ENCODE measurements at places on chromosomes 5 and 9. TPM values are rescaled to one million over a fixed set of nuclear protein-coding genes. Genes with fewer than 3 reads are reported as not detected.

DNA sequence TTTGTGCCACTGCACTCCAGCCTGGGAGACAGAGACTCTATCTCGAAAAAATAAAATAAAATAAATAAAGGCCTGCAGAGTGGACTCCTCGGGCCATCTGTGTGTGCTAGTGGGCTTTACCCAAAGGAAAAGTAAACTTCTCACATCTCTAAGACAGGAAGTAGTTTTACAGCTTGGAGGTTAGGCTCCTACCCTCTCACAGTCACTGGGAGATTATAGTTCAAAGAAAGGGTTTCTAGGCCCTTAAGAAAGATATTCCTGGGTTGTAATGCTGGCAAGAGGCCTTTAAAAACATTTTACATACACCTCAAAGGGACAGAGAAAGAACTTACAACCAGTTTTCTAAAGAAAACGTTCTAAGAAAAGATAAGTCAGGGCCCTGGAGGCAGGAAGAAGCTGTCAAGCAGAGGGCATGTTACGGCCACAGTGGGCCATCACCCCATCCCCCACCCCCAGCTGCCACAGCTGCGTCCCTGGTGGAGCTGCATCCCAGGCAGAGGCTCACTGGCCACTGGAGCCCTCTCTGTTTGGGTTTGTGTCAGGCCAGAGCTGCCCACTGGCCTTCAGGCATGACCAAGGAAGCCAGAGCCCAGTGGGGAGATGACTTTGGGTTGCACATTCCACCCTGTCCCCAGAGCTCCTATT is 78.1 kb upstream of the CDK20 start:
- no peaks in the 10 kb centered on the region for H3K4me1 ChIP-seq
- H3K36me3 ChIP-seq, result no peaks in the 10 kb centered on the region
- H3K27me3 ChIP-seq, result no peaks in the 10 kb centered on the region
- H3K27ac ChIP-seq, result no peak overlapping the region
- H3K4me3 ChIP-seq, result no peak overlapping the region
- DNase-seq, result no peak

DNA sequence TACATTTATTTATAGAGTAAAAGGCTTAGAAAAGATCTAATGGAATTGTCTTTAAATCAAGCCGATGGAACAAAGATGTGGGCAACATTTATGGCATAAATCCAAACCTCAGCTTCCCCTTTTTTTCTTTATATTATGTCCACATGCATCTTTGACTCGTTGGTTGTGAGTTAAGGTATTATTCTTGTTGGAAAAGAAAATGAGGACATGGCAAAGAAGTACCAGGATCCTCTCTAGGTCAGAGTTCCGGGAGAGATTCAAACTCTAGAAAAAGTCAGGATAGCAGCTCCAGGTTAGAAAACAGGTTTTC is 508 bp upstream of the NME5 start:
- no peaks in the 10 kb centered on the region for H3K4me1 ChIP-seq
- peaks cover 5% of the 10 kb centered on the region for H3K36me3 ChIP-seq
- no peaks in the 10 kb centered on the region for H3K27me3 ChIP-seq
- peak overlapping the region; percentile 44 for H3K4me3 ChIP-seq

- DNase-seq, result no peak
- no peaks in the 10 kb centered on the region for H3K36me3 ChIP-seq
- H3K4me3 ChIP-seq, result no peak overlapping the region
- H3K4me1 ChIP-seq, result no peaks in the 10 kb centered on the region
- H3K27ac ChIP-seq, result no peak overlapping the region
- H3K27me3 ChIP-seq, result no peaks in the 10 kb centered on the region
Measured at GRCh38 chr9:121107881-121108280, 33.1 kb downstream of the CNTRL start.

- H3K27me3 ChIP-seq, result no peaks in the 10 kb centered on the region
- no peaks in the 10 kb centered on the region for H3K4me1 ChIP-seq
- no peak overlapping the region for H3K27ac ChIP-seq
Measured at GRCh38 chr9:8555762-8556500, 756.4 kb upstream of the DMAC1 start.

DNA sequence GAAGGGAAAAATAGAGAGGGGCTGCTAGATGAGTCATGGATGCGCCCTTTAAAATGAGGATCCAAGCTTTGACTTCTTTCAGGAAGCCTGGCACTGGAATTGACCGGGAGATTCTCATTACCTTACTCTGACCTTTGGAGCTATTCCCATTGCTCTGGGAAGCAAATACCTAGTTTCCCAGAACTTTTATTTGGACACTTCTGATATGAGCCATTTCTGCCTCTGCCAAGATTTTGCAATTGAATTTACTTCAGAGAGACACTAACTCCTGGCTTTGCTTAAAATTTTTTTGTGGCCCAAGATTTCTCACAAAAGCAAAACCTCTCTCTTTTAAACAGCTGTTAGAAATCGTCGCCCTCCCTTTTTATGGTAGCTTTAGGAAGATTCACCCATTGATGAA is 15.7 kb upstream of the AGXT2 start:
- H3K4me3 ChIP-seq, result no peak overlapping the region
- H3K27ac ChIP-seq, result no peak overlapping the region
- no peaks in the 10 kb centered on the region for H3K4me1 ChIP-seq

DNA sequence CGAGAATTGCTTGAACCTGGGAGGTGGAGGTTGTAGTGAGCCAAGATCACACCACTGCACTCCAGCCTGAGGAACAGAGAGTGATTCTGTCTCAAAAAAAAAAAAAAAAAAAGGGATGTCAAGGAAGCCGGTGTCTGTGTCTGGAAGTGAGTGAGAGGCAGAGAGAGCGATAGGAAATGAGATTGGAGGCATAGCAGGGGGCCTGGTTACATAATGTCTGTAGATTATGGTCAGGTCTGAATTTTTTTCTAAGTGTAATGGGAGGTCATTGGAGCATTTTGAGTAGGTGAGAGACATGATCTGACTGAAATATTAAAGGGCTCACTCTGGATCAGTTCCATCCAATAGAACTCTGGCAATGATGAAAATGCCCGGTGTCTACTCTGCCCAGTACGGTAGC is 40.4 kb upstream of the CTNNA1 start:
- DNase-seq, result no peak
- H3K36me3 ChIP-seq, result no peaks in the 10 kb centered on the region
- no peak overlapping the region for H3K4me3 ChIP-seq
- H3K27ac ChIP-seq, result no peak overlapping the region

GRCh38 chr9:5614985-5615384 is 13.9 kb upstream of the RIC1 start:
- DNase-seq, result no peak
- peaks cover 25% of the 10 kb centered on the region for H3K4me1 ChIP-seq
- H3K36me3 ChIP-seq, result no peaks in the 10 kb centered on the region
- no peak overlapping the region for H3K27ac ChIP-seq
- H3K27me3 ChIP-seq, result no peaks in the 10 kb centered on the region
- no peak overlapping the region for H3K4me3 ChIP-seq

GRCh38 chr5:142472306-142472951 is 147.6 kb upstream of the SPRY4 start:
- no peaks in the 10 kb centered on the region for H3K27me3 ChIP-seq
- no peak for DNase-seq
- H3K4me1 ChIP-seq, result no peaks in the 10 kb centered on the region
- no peak overlapping the region for H3K27ac ChIP-seq

Gene SPATA31A1
- not detected for total RNA-seq

Gene RNF183
- not detected for total RNA-seq

Gene SEMA5A
- 36.3 TPM for total RNA-seq

Data from tibial nerve (tissue), 4 donors.